ENCODE measurements at places on chromosomes 4 and X.

DNA sequence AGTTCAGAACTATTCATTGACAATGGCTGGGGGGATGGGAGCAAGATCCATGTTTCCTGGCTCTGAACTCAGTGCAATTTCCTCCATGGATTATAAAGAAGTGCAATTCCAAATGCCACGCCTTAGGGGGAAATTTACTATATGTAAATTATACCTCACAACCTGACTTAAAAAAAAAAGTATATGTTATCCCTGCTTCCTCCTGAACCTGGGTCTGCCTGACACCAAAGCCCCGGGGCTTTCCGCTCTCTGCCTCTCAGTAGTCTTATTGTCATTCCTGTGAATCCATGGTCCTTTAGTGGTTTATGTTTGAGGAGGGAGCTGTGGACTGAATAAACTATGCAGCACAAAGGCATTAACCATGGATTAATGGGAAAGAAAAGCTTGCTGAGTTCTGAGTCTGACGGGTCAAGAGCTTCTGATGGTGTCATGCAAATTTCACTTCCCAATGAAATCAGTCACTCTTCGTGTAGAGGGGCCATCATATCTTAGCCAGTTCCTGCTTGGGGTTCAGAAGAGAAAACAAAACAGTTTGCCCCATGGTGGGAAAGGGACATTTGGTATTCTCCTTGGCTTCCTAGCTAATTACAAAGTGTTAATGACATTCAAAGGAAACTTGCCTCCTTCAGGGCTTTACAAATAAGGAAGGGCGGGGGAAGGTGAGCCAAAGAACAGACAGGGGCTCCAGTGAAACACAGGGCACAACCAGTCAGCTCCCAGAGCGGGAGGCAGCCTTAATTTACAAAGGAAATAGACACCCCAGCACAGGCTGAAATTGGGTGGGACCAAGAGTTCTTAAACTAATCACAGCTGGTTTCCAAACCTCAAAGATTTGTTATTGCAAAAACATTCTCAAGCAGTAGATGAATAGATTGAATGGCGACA lies 14.3 kb downstream of the FAM9C start:
- peak; percentile 6 for DNase-seq

GRCh38 chrX:17021851-17022604 lies 75.6 kb downstream of the REPS2 start:
- DNase-seq, result no peak

GRCh38 chr4:74527049-74527448 lies 82.1 kb downstream of the AREG start:
- DNase-seq, result no peak

DNA sequence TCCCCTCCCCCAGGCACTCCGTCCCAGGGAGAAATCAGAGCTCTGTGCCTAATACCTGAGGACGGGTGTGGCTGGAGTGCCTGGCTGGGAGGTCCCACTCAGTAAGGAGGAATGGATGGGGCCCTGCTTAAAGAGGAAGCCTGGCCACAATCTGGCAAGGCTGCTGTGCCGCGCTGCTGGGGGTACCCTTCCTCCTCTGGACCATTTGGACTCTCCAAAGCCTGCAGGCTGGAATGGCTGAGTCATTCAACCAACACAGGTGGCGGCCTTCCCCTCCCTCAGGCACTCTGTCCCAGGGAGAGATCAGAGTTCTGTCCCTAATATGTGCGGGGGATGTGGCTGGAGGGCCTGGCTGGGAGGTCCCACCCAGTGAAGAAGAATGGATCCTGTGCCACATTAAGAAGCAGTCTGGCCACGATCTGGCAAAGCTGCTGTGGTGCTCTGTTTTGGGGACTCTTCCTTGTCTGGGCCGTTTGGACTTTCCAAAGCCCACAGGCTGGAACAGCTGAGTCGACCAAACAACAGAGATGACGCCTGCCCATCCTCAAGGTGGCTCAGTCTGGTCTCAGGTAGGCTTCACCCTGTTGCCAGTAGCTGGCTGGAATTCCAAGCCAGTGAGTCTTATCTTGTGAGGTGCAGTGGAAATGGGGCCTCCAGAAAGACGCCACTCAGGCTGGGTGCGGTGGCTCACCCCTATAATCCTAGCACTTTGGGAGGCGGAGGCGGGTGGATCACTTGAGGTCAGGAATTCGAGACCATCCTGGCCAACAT lies 127.3 kb upstream of the HUWE1 start:
- DNase-seq, result no peak

DNA sequence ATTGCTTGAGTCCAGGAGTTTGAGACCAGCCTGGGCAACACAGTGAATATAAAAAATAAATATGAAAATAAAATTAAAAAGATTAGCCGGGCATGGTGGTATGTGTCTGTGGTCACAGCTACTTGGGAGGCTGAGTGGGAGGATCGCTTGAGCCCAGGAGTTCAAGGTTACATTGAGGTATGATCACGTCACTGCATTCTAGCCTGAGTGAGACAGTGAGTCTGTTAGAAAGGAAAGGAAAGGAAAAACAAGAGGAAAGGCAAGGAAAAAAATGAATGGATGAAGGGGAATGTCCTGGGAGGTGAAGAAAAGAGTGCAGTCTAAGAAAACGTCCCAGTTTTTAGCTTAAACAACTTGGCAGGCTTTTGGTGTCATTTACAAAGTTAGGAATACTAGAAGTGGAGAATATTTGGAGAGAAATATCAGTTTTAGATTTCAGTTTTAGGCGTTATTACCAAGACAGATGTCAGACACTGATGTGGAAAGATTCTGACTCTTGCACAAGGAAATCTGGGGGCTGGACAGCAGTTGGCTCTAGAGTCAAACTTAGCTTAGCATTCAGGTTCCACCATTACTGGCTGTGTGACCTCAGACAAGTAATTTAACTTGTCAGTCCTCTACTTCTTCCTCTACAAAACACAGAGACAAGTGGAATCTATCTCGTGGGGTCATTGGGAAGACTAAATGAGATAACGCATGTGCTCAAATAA lies 139.0 kb downstream of the TSPAN5 start:
- DNase-seq, result no peak

- DNase-seq, result no peak
Observed at GRCh38 chrX:65933085-65933589, 106.7 kb downstream of the VSIG4 start.

DNA sequence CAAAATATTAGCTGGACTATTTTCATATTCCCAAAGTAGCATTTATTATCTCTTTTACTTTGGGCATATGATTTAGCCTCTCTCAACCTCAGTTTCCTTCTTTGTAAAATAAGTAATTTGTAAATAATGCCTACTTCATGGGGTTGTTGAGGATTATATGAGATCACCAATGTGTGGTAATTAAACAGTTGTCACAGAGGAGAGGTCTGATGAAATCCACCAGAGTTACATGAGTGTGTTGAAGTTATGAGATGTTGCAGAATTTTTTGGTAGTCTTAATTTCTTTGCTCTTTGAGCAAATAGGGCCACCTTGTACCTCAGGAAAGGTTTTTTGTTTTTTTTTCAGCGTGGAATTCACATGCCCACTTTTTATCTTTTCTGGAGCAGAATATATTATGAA lies 1.4 kb downstream of the COX7B start:
- DNase-seq, result no peak

GRCh38 chr4:74499986-74500781 lies 55.2 kb downstream of the AREG start:
- DNase-seq, result peak; percentile 26

DNA sequence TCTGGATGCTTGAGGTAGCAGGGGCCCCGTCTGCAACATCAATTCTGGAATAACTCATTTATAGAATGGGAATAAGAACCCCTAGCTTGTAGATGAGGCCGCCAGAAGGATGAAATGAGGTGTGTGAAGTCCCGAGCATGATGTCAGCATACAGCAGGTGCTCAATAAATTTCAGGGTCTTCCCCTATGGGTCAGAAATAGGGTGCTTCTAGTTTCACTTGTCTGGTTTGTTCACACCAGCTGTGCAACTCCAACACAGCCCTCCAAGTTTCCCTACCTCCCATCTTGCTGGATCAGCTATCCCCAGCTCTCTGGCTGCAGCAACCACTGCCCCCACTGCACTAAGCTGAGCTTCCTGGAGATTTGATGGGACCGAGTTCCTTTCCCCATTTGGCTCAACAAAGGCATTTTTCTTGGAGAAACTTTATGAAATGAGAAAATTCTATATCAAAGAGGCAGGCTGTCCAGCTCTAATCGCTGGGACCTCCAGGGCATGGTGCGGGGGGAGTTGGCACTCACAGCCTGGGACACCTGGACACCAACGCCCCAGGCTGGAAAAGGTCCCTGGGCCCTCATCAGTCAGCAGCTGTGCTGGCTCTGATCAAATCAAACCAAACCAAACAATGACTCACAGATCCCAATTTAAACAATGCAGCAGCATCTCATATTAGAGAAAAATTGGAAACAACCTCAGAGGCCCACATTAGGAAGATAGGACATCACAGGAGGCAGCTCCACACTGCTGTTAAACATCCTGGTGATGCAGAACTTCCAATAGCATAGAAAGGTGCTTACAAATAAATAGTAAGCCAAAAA lies 13.3 kb downstream of the SLC2A9 start:
- DNase-seq, result peak; percentile 32

DNA sequence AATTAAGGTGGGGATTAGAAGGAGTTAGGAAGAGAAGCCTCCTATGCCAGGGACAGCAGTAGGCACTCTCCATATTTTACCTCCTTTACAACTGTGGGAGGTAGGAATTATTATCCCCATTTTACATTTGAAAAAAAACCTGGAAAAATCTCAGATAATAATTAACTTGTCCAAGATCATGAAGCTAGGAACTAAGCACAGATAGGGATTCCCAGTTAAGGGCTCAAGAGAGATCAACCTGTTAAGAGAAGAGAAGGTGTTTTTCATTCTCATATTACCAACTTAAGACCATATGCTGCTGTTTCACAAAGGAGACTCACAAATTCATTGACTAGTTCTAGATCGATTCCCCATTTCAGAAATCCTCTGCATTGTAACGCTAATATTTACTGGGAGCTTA lies 16.1 kb upstream of the FAM47E start:
- DNase-seq, result no peak

GRCh38 chrX:152136312-152136711 lies 2.1 kb downstream of the MAGEA10 start:
- DNase-seq, result no peak

DNA sequence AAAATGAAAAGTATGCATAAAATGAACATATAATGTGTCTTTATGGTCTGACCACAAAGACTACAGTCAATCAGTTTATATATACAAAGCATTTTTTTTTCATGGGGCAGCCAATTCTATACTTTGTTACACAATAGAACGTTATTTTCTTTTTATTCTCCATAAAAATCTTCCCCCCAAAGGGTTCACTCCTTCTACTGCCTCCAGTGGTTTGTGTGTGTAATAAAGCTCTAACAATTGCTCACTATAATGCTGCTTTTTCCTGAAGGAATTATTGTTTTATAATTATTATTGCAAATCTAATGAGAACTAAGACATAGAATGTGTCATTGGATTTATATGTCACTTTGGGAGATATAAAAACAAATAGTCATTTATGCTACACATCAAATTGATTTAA lies 664.1 kb upstream of the PABPC4L start:
- DNase-seq, result no peak

DNA sequence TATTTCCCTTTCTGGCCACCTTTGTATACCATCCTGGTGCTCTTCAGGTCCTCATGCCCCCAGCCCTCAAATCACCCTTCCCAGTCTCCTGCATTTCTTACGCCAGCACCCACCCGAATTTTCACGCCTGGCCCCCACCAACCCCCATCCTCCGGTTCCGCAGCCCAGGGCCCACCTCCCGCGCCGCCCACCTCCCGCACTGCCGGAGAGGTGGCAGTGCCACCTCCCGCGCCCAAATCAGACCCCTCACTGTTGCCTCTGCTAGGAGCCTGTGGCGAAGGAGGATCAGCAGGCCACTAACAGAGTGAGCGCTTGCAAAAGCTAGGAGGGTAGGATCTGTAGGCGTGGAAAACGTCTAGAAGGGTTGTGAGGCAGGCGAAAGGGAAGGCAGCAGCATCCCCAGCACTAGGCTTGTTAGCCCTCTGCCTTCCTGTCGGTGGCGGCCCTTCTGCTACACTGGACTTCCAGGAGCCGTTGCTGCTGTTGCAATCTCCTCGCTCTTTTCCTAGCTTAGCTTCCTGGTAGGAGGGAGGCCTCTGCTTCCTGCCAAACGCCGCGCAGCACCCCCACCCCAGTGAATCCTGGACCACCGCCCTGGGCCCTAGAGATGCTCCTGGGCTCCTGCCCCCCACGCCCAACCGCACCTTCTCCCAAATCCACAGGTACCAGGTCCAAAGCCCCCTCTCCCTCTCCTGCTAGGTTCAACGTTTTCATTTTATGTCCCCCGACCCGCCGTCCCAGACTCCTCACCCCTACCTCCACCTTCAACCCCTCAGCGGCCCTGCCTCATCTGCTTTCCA lies 51.0 kb downstream of the SPIN2B start:
- no peak for DNase-seq

GRCh38 chrX:153783378-153784013 lies 2.7 kb downstream of the SRPK3 start:
- DNase-seq, result no peak

- DNase-seq, result no peak
Observed at GRCh38 chr4:119014658-119015057, 121.0 kb upstream of the MYOZ2 start.
